ENCODE measurements at places on chromosomes 2 and 18.

GRCh38 chr2:42055573-42056514 is 8.0 kb downstream of the PKDCC start:
- no peaks in the 10 kb centered on the region for H3K36me3 ChIP-seq
- H3K4me3 ChIP-seq = no peak overlapping the region
- peak overlapping the region; percentile 78 for H3K27ac ChIP-seq
- H3K4me1 ChIP-seq = peaks cover 19% of the 10 kb centered on the region
- peaks cover 8% of the 10 kb centered on the region for H3K27me3 ChIP-seq

DNA sequence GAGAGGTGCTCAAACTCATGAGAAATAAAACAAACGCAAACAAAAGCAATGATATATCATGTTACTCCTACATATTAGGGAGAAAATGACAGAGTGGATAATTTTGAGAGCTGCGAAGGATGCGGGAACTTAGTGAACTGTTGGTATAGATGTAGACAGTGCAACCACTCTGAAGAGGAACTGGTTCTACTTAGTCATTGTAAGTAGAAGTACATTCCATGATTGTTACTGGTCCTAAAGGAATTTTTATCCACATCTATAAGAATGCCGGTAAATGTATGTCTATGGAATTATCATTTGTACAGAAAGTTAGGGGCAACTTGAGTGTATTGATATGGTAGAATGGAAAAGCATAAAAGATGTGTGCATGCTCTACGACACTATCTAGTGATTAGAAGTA is 1238.4 kb downstream of the LRP1B start:
- H3K27me3 ChIP-seq = no peaks in the 10 kb centered on the region
- H3K4me1 ChIP-seq = no peaks in the 10 kb centered on the region
- no peaks in the 10 kb centered on the region for H3K36me3 ChIP-seq
- no peak overlapping the region for H3K27ac ChIP-seq
- DNase-seq = no peak

DNA sequence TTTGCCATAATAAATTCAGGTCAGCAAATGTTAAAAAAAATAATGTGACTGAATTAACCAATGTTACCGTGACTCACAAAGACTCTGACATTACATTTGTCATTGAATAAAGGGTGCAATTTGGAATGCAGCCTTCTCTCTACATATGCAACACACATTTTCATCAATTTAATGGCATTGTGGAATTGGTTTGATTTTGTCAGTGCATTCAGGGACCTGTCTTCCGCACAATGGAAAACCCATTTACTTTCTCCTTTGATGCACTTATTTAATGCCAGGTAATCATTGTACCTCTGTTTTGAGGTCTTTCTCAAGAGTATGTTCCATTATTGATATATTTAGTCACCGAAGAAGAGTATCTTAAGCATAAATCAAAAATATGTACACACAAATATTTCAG is 1099.3 kb downstream of the SOCS6 start:
- H3K27me3 ChIP-seq = no peaks in the 10 kb centered on the region
- H3K4me3 ChIP-seq = no peak overlapping the region
- DNase-seq = no peak
- no peaks in the 10 kb centered on the region for H3K4me1 ChIP-seq

DNA sequence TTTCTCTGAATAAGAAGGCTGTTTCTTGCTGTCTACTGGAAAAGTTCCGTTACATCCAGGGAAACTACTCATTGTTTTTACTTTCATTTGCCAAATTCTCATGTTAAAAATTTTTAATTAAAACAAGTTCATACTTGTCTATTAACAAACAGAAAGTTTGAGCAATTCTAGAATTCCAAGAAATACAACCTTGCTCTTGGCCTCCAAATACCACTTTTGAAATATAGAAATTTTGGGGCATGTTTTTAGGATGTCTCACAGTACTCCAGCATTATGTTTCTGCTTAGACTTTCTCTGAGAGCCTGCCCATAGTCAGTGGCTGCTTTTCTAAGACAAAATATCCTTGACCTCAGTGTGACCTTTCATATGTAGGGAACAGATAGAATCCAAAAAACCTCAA is 228.7 kb upstream of the RND3 start:
- no peaks in the 10 kb centered on the region for H3K4me1 ChIP-seq
- H3K27me3 ChIP-seq = no peaks in the 10 kb centered on the region
- no peak overlapping the region for H3K4me3 ChIP-seq
- H3K27ac ChIP-seq = no peak overlapping the region
- no peaks in the 10 kb centered on the region for H3K36me3 ChIP-seq

DNA sequence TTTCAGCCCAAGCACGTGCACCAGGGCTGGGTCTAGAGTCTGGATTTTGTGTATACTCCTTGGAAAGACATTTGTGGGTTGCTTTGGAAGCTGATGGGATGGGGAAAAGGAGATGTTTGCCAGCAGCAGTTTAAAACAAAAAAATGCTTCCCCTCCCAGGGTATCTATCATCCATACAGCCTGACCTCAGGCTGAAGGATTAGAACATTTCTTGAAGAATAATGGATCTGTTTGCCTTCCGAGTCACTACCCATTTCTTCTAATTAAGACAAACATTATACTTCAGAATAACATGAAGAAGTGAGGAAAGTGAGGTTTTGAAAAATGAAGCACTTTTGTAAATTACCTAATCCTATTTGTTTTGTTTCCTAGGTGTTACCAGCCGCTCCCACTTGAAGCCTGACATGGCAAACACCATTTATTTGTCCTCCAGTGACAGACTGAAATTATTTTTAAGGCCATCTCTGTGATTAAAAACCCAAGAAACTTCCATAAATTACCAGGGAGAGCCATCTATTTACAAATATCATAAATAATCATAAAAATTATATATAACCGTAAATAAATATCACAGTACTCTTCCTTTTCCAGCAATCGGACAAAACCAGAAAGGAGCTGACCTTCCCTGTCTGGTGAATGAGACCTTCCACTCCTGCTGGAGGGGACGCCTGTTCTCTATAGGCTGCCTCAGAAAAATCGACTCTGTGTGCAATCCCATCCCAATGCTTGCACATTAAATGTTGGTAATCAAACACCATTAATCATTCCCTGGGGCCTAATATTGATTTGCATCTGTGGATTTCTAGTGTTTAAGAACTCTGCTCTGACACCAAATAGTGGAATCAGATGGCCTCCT is 106.8 kb downstream of the C1D start:
- H3K36me3 ChIP-seq = no peaks in the 10 kb centered on the region
- H3K4me3 ChIP-seq = no peak overlapping the region
- no peaks in the 10 kb centered on the region for H3K27me3 ChIP-seq
- H3K27ac ChIP-seq = no peak overlapping the region
- H3K4me1 ChIP-seq = peaks cover 3% of the 10 kb centered on the region
- no peak for DNase-seq

GRCh38 chr2:238497610-238498005 is 70.9 kb downstream of the ASB1 start:
- H3K36me3 ChIP-seq = no peaks in the 10 kb centered on the region
- H3K4me1 ChIP-seq = no peaks in the 10 kb centered on the region
- no peak overlapping the region for H3K4me3 ChIP-seq
- H3K27me3 ChIP-seq = no peaks in the 10 kb centered on the region

DNA sequence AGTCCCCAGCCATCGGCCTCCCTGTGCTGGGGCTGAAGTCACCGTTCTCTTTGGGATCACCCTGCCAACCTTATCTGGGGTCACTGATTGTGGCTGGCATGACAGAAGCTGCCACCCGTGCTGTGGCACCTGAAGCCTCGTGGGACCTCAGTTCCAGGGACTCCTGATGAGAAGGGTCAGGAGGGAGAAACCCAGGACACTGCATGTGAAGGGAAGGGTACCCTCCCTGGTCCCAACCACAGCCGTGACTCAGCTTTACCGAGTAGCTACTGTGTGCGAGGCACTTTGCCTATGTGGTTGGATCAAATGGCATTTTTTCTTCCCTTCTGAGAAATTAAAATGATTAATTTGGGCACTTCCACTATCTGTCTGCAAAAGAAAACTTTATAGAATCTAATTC is 64.4 kb downstream of the SP110 start:
- H3K4me1 ChIP-seq = peaks cover 5% of the 10 kb centered on the region
- H3K27me3 ChIP-seq = no peaks in the 10 kb centered on the region
- no peaks in the 10 kb centered on the region for H3K36me3 ChIP-seq
- DNase-seq = no peak
- no peak overlapping the region for H3K27ac ChIP-seq

DNA sequence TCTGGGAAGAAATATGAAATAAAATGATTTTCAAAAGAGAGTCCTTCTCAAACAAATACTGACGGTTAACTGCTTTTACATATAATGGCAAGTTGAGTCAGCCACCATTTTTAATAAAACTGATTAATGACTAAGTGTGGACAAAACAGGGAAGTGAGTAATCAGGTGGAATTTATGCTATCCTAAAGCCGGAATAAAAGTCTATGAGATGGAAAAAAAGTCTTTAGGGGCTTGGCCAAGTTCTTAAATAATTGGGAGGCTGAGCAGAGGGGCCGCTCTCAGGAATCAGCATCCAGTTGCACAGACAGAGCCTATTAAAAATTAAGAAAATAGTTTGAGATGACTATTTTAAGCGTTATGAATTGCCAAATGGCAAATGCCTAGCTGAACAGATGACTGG is 58.6 kb upstream of the AFF3 start:
- H3K27me3 ChIP-seq = no peaks in the 10 kb centered on the region
- no peak for DNase-seq
- H3K4me1 ChIP-seq = peaks cover 19% of the 10 kb centered on the region
- no peak overlapping the region for H3K4me3 ChIP-seq
- H3K27ac ChIP-seq = no peak overlapping the region
- no peaks in the 10 kb centered on the region for H3K36me3 ChIP-seq

GRCh38 chr2:20593072-20594034 is 57.5 kb downstream of the HS1BP3 start:
- no peak for DNase-seq
- no peak overlapping the region for H3K4me3 ChIP-seq
- peak overlapping the region; percentile 27 for H3K27ac ChIP-seq
- no peaks in the 10 kb centered on the region for H3K36me3 ChIP-seq
- peaks cover 80% of the 10 kb centered on the region for H3K4me1 ChIP-seq
